ENCODE measurements at places on chromosomes 11 and 22.

- no peak for DNase-seq
Measured at GRCh38 chr22:42152661-42153270, 22.2 kb upstream of the CYP2D6 start.

- no peak for DNase-seq
Measured at GRCh38 chr11:35402751-35403660, 16.4 kb downstream of the SLC1A2 start.

DNA sequence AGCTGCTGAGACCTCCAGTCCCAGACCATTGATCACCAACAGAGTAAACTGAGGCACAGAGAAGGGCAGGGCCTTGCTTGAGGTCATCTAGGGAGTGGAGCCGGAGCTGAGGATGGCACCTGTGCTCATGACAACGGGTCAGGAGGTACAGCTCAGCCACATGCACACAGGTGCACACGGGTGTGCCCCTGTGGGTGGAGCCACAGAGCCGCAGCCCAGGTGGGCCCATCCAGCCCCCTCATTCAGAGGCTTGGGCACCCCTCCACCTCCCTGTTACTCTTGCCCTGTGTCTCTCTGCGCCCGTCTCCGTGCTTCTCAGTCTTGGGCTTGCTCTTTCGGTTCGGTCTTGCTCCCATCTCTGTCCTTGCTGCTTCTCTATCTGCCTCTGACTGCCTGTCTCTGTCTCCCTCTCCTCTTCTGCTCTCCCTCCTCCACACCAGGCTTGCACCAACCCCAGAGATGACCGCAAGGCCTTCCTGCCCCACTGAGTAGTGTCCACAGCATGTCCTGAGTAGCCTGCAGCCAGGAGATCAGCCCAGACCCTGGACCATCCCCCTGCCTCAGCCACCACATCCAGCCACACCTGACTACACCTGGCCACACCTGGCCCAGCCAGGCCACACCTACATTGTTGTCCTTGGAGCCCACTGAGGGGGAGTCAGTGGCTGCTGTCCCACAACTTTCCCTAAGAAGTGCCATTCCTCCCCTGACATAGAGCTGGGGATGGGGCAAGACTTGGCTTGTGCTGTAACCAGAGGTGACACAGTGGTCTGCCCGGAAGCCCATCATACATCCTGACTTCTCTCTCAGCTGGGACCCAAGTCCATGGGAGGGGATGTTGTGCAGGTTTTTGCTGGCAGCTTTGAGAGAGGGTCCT lies 39.3 kb upstream of the CRYBB3 start:
- DNase-seq = no peak

- DNase-seq = peak; percentile 74
Measured at GRCh38 chr11:113603277-113604059, 102.6 kb downstream of the TMPRSS5 start.
